ENCODE measurements at places on chromosomes 4 and X.

GRCh38 chrX:111520506-111520905 lies 9.1 kb downstream of the SERTM2 start:
- no peak for DNase-seq

GRCh38 chrX:49876750-49877149 lies 2.5 kb upstream of the USP27X start:
- DNase-seq, result peak; percentile 20

DNA sequence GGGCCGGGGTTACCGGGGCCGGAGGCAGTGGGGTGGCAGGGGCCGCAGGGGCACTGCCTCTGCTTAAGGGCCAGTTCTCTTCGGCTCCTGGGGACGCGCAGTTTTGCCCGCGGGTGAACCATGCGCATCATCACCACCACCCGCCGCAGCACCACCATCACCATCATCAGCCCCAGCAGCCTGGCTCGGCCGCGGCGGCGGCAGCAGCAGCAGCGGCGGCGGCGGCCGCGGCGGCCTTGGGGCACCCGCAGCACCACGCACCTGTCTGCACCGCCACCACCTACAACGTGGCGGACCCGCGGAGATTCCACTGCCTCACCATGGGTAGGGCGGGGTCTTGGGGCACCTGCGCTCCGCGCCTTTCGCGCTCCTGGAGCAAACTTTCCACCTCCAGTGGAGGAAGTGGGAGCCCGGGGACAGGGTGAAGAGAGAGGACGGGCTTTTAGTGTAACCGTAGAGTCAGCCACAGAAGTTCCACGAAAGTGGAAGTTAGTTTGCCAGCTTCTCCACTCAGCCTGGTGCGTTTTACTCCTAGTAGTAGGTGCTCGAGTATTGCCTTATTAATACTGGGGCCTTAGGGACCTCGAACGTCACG lies 729 bp downstream of the GSX2 start:
- DNase-seq, result no peak

GRCh38 chrX:103818842-103819619 lies 13.0 kb downstream of the RAB9B start:
- DNase-seq, result no peak

DNA sequence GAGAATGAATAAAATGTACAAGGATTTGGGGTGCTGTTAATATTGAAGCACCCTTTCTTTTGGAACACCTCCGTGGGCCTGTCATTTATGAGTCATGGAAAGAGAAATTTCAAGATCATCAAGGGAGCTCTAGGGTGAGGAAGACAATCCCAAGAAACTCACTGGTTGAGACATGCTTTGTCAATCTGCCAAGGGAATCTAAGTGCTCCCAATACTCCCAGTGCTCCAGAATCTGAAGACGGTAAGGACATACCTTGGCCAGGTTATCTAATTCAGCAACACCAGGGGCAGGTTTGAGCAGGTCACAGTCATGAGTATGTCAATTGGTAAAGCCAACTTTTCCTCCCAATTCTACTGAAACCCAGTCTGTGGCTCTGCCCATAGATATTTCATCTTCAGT lies 556.4 kb upstream of the CPEB2 start:
- no peak for DNase-seq

DNA sequence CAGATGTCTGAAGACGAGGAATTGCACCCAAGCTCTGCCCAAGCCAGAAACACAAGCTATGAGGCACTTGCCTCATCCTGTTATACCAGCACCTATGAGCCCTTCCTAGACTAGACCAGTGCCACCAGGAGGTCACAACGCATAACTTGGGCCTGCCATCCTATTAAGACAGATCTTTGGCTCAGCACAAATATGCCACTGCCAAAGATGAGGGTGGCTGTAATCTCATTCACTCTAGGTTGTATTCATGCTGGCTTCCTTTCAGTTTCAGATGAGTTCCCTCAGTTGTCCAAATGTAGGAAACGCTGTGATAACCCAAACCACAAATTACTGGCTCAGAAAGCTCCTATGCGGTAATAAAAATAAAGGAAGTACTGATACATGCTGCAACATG lies 76.5 kb upstream of the CITED1 start:
- DNase-seq, result peak; percentile 8

- no peak for DNase-seq
Measured at GRCh38 chrX:116292183-116292582, 121.6 kb downstream of the AGTR2 start.

- no peak for DNase-seq
Measured at GRCh38 chr4:142408003-142408441, 438.1 kb downstream of the INPP4B start.

GRCh38 chrX:104432321-104432720 lies 133.7 kb upstream of the IL1RAPL2 start:
- DNase-seq, result no peak

GRCh38 chrX:125475482-125475881 lies 155.8 kb downstream of the TEX13C start:
- DNase-seq, result no peak

GRCh38 chr4:78667325-78667724 lies 108.8 kb upstream of the BMP2K start:
- DNase-seq, result peak; percentile 64

GRCh38 chrX:24113181-24113580 lies 36.3 kb upstream of the ZFX start:
- no peak for DNase-seq

GRCh38 chrX:40057405-40057804 lies 40.4 kb downstream of the BCOR start:
- no peak for DNase-seq

DNA sequence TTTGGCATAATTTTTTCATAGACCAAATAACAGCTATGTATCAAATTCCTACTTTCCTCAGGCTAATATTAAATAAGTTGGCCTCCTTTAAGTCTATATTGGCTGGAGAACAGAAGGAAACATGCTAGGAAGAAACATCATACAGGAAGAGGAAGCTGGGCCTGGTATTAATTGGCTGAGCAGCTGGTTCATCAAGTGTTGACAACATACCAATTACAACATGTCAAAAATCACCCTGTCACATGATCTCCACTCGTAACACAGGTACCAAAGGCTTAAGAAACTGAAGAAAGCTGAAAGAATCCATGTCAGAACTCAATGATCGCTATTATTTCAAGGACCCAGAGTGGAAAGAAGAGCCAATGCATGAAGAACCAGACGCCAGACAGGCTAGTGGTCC lies 10.5 kb downstream of the WDFY3 start:
- peak; percentile 73 for DNase-seq

GRCh38 chrX:9880237-9880636 lies 86.9 kb upstream of the CLDN34 start:
- no peak for DNase-seq

- no peak for DNase-seq
Measured at GRCh38 chr4:125323654-125324053, 8.9 kb downstream of the FAT4 start.

GRCh38 chrX:105999294-105999693 lies 39.2 kb downstream of the SERPINA7 start:
- no peak for DNase-seq

DNA sequence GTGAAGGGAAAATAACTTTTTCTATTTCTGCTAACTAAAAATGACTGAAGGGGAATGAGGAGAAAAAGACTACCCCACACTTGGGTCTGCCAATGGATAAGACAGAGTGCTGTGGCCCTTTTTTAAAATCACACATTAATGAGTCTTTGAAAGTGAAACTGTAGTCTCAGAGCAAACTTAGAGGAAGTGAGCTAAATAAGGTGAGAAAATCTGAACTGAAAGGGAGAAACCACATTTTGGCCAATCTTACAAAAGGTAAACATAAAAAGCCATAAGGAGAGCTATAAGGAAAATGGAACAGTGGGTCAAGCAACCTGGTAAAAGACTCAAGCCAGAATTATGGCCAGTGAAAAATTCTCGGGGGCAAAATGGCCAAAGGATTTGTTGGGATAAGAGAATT lies 755.1 kb upstream of the IGFBP7 start:
- no peak for DNase-seq

DNA sequence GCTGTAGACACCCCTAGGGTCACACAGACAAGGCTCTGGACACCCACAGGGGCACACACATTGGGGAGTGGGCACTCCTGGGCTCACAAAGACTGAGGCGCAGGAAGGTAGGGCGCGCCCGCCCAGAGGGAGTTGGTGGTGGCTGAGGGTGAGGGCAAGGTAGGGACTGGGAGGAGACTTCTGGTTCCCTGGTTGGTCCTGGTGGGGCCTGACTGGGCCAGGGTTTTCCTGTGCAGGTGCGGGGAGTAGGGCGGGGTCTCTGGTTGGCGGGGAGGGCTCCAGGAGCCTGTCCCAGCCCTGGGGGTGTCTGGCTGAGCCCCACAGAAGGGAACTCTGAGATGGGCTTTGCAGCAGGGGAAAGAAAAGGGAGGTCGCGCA lies 6.7 kb upstream of the WAS start:
- DNase-seq, result no peak

- DNase-seq, result no peak
Measured at GRCh38 chr4:59002148-59002547, 1892.0 kb upstream of the IGFBP7 start.

GRCh38 chr4:93649828-93650227 lies 178.7 kb upstream of the ATOH1 start:
- no peak for DNase-seq

DNA sequence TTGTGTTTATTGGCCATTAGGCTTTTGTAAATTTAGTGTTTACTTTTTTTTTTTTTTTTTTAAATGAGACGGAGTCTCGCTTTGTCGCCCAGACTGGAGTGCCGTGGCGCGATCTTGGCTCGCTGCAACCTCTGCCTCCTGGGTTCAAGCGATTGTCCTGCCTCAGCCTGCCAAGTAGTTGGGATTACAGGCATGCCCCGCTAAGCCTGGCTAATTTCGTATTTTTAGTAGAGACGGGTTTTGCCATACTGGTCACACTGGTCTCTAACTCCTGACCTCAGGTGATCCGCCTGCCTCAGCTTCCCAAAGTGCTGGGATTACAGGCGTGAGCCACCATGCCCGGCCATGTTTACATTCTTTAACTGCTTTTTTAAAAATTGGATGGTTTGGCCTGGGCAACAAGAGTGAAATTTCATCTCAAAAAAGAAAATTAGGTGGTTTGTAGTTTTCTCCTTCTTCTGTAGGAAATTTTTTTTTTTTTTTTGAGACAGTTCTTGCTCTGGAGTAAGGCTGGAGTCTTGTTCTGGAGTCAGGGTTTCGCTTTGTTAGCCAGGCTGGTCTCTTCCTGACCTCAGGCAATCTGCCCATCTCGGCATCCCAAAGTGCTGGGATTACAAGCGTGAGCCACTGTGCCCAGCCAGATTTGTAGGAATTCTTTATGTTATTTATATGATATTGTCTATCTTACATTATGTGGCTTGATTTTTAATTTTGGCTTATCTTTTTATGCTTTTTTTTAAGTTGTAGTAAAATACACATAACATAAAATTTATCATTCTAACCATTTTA lies 15.1 kb downstream of the UBE2K start:
- DNase-seq, result no peak

GRCh38 chr4:130985371-130985770 lies 1889.4 kb downstream of the C4orf33 start:
- DNase-seq, result no peak

- DNase-seq, result no peak
Measured at GRCh38 chrX:44843318-44843702, 511 bp upstream of the DUSP21 start.

GRCh38 chr4:52265781-52266525 lies 214.8 kb downstream of the SPATA18 start:
- DNase-seq, result no peak

DNA sequence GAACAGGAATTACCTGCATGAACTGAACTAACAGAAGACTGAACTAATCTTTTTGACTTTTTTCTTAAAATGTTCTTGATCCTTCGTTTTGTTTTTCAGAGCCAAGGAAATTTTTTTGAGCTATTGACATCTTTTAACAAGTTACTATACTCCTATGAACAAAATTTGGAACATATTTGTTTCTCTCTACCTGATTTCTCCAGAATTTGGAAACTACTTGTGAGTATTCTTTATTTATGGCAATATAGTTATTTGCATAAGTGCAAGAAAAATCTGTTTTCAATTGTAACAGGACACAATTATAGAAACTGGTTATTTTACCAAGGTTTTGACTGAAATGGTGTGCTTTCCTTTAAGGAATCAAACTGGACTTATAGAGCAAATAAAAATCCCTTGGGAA lies 89.5 kb upstream of the HPGD start:
- no peak for DNase-seq

DNA sequence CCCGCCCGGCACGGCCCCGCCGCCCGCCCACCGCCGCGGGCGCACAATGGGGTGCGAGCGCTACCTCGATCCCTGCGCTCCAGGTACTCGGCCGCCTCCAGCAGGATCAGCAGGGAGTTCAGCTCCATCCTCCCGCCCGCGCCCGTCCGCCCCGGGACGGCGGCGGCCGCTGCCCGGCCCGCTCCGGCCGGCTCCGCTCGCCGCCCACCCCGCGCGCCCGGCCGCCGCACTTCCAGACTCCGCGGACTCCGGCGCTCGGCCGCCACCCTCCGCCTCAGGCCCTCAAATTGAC lies at the start of gene MXD4:
Gene MXD4, minus strand, starts transcription at position 257 of the 292 bp plus-strand sequence. Its CDS starts 129 bp downstream, at position 128.
- no peak for DNase-seq

DNA sequence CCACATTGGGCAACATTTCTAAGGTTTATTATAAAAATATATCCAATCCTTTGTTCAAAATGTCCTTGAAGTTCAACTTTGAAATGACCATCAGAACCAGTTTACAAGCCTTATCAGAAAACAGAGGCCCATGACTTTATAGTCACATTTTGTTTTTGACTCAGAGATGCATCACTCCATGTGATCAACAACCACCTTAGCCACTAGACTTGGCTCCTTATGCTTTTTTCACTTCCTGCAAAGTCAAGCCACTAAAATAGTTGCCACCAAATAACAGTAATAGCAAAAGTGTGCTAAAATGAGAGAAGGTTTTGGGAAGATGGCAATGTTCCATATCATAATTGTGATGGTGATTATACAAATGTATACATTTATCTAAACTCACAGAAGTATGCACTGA lies 181.7 kb downstream of the MAML3 start:
- DNase-seq, result no peak

GRCh38 chrX:53422086-53422860 lies at the start of gene SMC1A:
SMC1A (minus strand) TSS chrX:53422654; CDS start chrX:53422600, 54 bp downstream.
- DNase-seq, result peak; percentile 97

DNA sequence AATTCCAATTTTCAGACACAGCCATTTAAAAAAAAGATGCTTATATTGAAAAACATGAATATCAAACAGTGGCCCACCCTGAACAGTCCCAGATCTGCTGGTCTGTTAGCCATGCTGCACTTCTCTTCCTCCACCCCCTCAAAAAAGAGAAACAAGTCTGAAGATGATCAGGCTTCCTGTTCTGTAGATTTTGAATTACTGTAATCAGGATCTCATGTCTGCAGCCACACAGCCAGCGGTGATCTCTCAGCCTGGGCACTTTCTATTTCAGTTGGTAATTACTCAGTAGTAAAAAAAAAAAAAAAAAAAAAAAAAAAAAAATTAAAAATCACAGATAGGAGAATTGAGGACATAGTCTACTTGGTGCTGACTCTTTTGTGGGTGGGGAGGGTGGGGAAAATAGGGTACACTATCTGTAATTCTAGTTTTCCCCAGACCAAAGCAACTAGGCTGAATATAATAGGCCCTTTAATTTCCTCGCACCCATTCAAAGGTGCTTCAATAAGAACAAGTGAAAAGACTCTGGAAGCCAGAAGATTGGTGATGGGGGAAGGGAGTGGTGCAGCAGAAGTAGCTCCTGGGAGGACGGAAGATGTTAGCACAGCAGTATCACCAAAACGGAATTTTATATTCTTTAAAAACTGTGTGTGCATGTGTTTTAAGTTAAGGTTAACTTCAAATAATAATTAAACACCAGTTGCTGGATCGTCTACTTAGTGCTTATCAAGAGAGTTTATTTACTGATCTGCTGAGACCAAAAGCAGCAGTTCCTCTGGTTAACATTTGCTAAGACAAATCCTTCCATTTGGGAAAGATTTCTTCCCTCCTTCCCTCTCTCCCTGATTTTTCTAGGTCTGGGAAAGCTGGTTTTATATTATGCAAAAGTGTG lies 47.0 kb downstream of the SPRY1 start:
- DNase-seq, result peak; percentile 36

GRCh38 chr4:10106421-10107039 lies 10.1 kb downstream of the WDR1 start:
- DNase-seq, result peak; percentile 75

All from CD14-positive monocyte (primary cell).